ENCODE measurements at places on chromosomes 7 and 10. TPM values are rescaled to one million over a fixed set of nuclear protein-coding genes. Genes with fewer than 3 reads are reported as not detected.

The CH25H gene
- total RNA-seq: not detected

GRCh38 chr7:107857541-107857912 is 33.5 kb upstream of the DLD start:
- no peak for DNase-seq

GRCh38 chr10:5953676-5954075 is 23.7 kb downstream of the IL15RA start:
- DNase-seq: no peak

GRCh38 chr7:137539111-137539715 is 195.7 kb upstream of the PTN start:
- no peak for DNase-seq

Data from endodermal cell (in vitro differentiated cells).